ENCODE measurements at places on chromosomes 5 and 9. TPM values are rescaled to one million over a fixed set of nuclear protein-coding genes. Genes with fewer than 3 reads are reported as not detected.

DNA sequence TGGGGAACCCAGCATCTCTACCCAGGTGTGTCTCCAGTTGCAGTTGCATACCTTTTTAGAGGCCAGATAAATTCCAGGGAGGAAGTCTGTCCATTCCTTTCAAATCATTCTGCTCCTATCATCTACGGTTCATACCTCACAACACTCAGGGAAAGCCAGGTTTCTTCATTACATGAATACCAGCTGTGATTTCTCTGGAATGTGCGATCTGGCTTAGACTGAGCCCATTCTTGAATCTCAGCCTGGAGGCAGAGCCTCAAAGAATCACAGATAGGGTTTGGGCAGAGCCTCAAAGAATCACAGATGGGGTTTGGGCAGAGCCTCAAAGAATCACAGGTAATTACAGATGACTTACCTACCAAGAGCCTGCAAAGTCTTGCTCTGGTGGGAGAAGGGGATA is 7.2 kb downstream of the P4HA2 start:
- no peak for DNase-seq

DNA sequence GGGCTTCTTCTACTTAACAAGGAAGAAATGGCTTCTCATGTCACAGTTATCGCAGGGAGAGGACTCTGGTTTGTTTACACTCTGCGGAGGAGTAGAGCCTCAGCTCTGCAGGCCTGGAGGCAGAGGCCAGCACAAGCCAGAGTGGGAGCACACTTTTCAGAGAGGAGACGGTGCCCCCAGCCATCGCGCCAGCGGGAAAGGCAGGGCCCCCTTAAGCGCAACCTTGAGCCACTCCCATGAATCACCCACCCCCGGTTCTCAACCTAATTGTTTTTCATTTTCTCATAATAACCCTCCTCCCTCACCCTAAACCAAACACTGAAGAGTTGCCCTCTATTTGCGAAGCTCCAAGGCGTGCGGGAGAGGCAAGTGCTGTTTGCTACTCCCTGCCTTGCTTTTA is 208.4 kb upstream of the TBCA start:
- DNase-seq = no peak

GRCh38 chr5:116090302-116090701 is 5.5 kb downstream of the COMMD10 start:
- no peak for DNase-seq

GRCh38 chr9:127554966-127555839 is 56.9 kb upstream of the STXBP1 start:
- DNase-seq = no peak

GRCh38 chr9:85112391-85112790 is 442.9 kb downstream of the NTRK2 start:
- peak; percentile 25 for DNase-seq

GRCh38 chr9:104786293-104786692 is 22.4 kb downstream of the NIPSNAP3B start:
- no peak for DNase-seq

GRCh38 chr9:22976454-22976853 is 529.8 kb downstream of the DMRTA1 start:
- DNase-seq = no peak

GRCh38 chr5:128253161-128253560 is 169.6 kb downstream of the SLC12A2 start:
- DNase-seq = no peak

- no peak for DNase-seq
Observed at GRCh38 chr5:168327994-168328393, 36.5 kb downstream of the WWC1 start.

DNA sequence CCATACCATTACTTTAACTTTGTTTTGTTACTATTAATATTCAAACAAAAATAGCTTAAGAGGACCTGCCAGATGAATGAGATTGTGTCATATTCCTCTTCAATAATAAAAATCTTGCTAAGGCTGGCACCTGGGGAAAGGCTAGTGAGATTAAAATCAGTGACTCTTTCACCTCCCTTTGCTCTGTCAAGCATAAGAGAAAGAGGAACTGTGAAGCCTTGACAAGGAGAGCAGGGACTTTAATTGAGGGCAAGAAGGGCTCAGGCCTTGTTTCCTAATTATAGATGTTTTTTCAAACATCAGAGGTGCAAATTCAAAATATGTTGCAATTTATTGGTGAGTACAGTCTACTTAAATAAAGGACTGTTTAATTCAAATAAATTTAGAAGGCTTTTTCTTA is 91.7 kb downstream of the SPATA31D1 start:
- DNase-seq = no peak

The ABCA1 gene
- polyA plus RNA-seq = 4.9 TPM

The AK1 gene
- 1,272 TPM for polyA plus RNA-seq

The PCDHGA10 gene
- 1.4 TPM for polyA plus RNA-seq

The INSL6 gene
- 0.63 TPM for polyA plus RNA-seq
